ENCODE measurements at places on chromosomes 5 and 9. TPM values are rescaled to one million over a fixed set of nuclear protein-coding genes. Genes with fewer than 3 reads are reported as not detected.
A peak's percentile ranks its signal among the peaks of the same experiment; 100 is the strongest.

GRCh38 chr5:178152491-178153444 lies 917 bp downstream of the NHP2 start:
- no peak for DNase-seq
- H3K36me3 ChIP-seq, result peaks cover 39% of the 10 kb centered on the region

Gene CLTA
- total RNA-seq, result 226 TPM

DNA sequence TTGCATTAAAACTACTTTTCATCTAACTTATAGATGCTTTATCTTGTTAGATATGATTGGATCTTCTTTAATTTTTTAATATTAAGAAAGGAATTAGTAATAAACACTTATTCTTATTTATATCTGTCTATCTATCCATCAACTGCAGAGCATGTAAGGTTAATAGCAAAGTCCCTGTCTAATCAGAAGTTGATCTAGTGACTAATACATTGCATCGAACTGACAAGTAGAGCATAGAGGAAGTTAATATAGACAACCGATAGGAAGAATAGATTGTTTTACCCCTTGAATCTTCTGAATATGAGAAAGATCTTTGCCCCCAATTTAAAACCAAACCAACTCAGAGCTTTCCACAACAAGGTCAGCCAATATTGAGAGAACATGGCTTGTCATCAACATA lies 862.0 kb upstream of the CDH6 start:
- no peaks in the 10 kb centered on the region for H3K27me3 ChIP-seq
- H3K4me3 ChIP-seq, result no peak overlapping the region
- no peak overlapping the region for H3K27ac ChIP-seq
- no peak for DNase-seq

- no peak overlapping the region for H3K4me3 ChIP-seq
- no peaks in the 10 kb centered on the region for H3K27me3 ChIP-seq
- H3K4me1 ChIP-seq, result no peaks in the 10 kb centered on the region
- DNase-seq, result no peak
- H3K27ac ChIP-seq, result no peak overlapping the region
These were observed 105.4 kb upstream of the PAM start for GRCh38 chr5:102649731-102650130.

- no peaks in the 10 kb centered on the region for H3K4me1 ChIP-seq
- H3K27ac ChIP-seq, result no peak overlapping the region
- H3K27me3 ChIP-seq, result no peaks in the 10 kb centered on the region
- no peaks in the 10 kb centered on the region for H3K36me3 ChIP-seq
- no peak overlapping the region for H3K4me3 ChIP-seq
- DNase-seq, result no peak
These were observed 792.1 kb downstream of the DTWD2 start for GRCh38 chr5:118196229-118196628.

DNA sequence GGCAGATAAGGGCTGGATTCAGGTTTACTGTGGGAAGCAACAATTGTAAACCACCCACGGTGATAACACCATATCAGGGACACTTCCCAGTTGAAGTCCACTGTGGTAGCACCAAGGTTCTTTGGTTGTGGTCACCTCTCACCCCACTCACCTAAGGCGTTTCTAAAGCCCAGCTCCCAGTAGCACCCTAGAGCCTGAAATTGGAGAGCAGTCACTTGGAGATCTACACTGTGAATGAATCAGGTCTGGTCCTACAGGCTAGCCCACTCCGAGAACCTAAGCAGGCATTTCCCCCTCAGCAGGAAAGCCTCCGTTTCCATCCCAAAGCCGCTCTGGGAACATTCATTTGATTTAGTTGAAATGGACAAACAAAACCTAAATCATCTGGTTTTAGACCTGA lies 191.3 kb downstream of the TTC39B start:
- H3K4me1 ChIP-seq, result peaks cover 15% of the 10 kb centered on the region
- no peak overlapping the region for H3K4me3 ChIP-seq
- no peak overlapping the region for H3K27ac ChIP-seq

- no peaks in the 10 kb centered on the region for H3K4me1 ChIP-seq
- H3K27me3 ChIP-seq, result no peaks in the 10 kb centered on the region
- H3K4me3 ChIP-seq, result no peak overlapping the region
- no peaks in the 10 kb centered on the region for H3K36me3 ChIP-seq
- DNase-seq, result peak; percentile 4
These were observed 258.8 kb upstream of the CHD1 start for GRCh38 chr5:99187611-99188010.

Gene PCDHB4
- 2.4 TPM for total RNA-seq

DNA sequence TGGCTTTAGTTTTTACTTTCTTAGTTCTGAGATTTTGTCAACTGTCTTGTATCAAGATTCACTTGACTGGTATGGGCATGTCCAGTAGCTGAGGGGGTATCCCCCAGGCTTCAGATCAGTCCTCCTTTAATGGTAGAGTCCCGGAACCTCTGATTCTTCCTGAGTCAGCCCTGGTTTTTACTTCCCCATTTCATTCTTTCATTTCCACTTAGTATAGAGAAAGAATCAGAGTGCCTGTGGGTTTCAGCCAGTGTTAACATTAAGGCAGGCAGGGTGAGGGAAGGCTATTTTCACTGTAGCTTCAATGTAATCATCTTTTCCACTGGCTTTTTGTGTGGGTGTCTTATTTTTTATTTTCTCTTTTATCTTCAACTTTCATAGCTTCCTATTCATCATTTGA lies 8.3 kb upstream of the COMMD10 start:
- H3K27ac ChIP-seq, result no peak overlapping the region
- no peaks in the 10 kb centered on the region for H3K4me1 ChIP-seq
- no peak for DNase-seq
- H3K27me3 ChIP-seq, result peaks cover 5% of the 10 kb centered on the region

Gene GALNT12
- 0.54 TPM for total RNA-seq

Gene GABRA6
- total RNA-seq, result not detected

Gene GZMA
- not detected for total RNA-seq

Gene ZNF618
- total RNA-seq, result 36.5 TPM

GRCh38 chr5:168874713-168875380 lies 295.7 kb upstream of the PANK3 start:
- H3K4me1 ChIP-seq, result no peaks in the 10 kb centered on the region
- H3K4me3 ChIP-seq, result no peak overlapping the region
- H3K36me3 ChIP-seq, result no peaks in the 10 kb centered on the region
